AML-193 (cell line): ENCODE measurements at places on chromosomes 4 and X.

DNA sequence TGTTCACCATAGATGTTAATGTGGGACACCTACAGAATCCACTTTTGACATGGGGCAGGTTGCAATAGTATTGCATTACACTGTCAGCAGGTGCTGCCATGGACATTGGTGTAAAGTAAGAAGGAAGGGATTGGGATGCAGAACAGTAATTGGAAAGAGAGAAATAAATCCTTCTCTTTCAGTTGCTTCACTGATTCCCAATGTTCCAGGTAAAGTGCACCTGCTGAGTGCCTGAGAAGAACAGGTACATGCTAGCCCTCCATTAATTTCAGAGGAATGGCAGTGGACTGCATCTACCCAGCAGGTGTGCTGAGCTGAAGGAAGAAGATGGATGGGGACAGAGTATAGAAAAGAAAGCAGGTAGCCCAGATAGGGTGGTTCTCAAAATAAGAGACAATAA is 248.5 kb downstream of the TENM3 start:
- DNase-seq, result no peak

DNA sequence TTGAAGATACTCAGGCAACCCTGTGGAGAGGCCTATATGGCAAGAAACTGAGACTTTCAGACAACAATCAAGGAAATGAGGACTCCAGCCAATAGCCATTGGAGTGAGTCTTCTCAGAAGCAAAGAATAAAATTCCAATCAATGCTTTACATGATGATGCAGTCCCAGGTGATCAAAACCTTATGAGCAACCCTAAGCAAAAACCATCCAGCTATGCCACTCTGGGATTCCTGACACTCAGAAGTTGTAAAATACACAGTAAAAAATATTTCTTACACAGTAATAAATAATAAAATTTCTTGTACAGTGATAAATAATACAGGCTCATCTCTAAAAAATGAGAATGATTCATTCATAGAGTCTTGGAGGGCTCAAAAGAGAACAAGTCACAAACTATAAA is 150.6 kb downstream of the IL15 start:
- DNase-seq, result no peak

GRCh38 chrX:111257733-111258132 is 12.6 kb downstream of the CAPN6 start:
- DNase-seq, result no peak

GRCh38 chr4:2932951-2933565 is 30.1 kb downstream of the NOP14 start:
- peak; percentile 13 for DNase-seq

GRCh38 chr4:162791226-162791625 is 375.5 kb downstream of the NAF1 start:
- DNase-seq, result no peak

DNA sequence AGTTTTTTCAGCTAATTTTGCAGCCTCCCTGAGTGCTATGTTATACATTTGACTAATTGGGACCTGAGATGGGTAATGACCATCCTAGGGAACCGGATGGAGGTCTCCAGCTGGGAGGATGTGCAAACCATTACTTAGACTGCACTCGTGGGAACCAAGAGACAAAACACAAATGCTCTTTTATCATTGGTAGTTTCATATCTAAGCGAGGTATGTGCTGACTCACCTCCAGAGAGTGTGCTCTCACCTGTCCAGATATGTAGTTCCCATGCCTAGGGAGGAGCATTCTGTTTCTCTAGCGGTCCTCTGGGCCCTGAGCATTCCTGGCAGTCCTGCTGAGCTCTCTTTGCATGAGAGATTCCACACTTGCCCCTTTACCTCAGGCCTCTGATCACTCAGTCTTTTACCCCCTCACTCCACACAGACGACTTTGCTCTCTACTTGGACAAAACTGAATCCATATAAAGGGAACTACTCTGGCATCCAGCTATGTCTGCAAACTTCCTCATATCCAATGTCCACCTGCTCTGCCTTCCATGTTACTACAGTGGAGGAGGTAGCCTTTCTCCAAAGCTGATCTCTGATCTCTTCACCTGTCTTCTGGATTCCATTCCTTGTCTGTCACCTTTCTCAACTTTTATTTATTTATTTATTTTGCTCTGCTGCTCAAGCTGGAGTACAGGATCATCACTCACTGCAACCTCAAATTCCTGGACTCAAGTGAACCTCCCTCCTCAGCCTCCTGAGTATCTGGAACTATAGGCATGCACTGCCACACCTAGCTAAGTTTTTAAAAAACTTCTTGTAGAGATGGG is 88.4 kb downstream of the LRP2BP start:
- DNase-seq, result no peak

DNA sequence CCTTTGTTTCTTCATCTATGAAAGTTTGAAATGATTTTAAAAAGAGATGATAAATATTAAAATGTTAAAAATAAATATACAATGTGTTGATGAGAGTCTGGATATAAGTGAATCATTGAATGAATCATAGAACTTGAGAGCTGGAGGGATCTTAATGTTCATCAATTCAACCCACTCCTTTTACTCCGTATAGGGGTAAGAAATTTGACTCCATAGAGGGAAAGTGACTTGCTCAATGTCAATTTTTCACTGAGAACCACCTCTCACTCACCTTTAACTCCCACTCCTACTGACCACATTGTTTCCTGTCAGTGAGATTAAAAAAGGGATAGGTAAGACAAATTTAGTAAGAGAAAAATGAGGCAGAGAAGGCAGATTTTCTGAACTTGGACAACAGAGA is 557.2 kb upstream of the GRIA3 start:
- no peak for DNase-seq

- DNase-seq, result no peak
Observed at GRCh38 chr4:185839194-185839712, 27.3 kb upstream of the SORBS2 start.

GRCh38 chrX:123962006-123962467 is 531 bp downstream of the STAG2 start:
- DNase-seq, result peak; percentile 6

- no peak for DNase-seq
Observed at GRCh38 chr4:154234576-154234975, 257.0 kb downstream of the DCHS2 start.

DNA sequence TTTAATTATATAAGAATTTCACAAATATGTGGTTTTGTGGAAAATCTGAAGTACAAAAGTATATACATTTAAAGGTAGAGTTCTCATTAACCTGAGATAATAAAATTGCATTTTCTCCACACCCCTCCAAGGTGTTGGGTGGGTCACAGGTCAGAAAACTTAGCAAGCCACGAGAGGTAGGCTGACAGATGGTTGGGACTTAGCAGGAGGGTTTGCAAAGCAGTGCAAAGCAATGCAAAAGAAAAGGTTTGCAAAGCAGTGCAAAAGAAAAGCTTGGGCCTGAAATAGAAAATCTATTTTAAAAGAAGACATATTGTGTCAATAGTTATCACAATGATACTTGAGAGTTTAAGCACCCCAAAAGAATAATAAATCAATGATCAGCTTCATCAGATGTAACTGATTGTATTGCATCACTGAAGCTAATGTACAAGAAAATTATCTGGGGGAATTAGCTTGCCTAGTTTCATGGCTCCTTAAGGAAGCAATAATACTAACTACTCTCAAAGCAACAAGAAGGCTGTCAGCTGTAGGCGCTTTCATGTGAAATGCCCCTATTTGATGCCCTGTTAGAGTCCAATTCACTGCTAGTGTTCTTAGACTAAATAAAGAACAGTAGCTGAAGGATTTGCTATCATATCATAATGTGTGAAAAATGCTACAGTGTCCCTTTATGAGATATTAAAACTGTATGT is 319.5 kb downstream of the KCNIP4 start:
- DNase-seq, result no peak

- DNase-seq, result no peak
Observed at GRCh38 chrX:8668813-8669212, 63.1 kb downstream of the ANOS1 start.

DNA sequence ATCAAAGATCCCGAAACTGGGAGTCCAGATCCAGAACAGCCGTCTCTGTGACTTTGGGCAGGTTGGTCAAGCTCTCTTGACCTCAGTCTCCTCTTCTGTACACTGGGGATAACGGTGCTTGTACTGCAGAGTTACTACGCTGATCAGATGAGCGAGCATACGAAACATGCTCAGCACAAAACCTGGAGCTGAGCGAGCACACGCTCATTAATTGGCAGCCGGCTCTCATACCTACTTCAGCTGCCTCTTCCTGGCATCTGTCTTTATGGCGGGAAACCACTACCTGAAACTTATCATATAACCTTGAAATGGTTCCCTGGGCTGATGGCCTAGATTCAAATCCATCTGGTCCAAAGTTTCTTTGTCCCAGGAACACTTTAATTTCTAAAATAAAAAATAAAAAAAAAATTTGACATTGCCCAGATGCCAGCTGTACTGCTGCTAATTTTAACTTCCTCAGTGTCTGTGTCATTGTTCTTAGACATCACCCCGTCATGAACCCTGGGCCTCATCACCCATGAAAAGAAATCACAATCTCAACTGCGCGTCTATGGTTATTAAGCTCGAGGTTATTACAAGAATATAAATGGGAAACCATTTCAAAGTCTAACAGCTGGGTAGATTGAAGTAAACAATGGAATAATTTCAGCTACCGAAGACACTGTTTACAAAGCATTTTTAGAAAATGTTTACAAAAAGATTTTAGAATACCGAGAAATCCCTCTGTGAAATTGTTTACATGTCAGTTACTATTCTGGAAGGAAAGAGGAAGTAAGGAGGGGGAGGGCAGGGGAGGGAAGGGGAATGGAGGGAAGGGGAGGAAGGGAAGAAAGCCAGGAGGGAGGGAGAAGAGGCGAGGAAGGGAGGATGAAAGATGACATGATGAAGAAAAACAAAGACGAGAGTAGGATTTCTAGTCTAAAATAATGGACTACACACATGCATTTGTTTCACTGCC is 49.0 kb downstream of the CRMP1 start:
- no peak for DNase-seq

DNA sequence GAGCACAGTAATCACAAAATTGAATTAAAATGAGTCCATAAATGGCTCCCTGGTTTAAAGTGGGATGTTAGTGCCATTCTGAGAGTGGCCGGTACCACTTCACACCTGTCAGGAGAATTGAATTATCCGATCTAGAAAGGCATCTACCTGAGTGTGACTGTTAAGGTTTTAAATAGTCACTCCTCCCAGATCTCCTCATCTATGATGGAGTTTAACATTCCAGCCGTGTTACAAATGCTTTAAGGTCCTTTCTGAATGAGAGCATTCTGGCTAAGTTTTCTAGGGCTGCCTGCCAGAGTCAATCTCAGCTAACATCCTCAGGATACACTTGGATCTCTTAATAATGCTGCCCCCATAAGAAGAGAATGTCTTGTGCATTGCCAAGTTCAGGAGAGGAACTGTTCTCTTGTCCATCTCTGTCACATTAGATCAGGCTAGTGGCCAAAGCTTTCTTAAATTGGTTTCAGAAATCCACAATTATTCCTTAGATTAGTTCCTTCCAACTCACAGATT is 231.1 kb downstream of the SLC39A8 start:
- no peak for DNase-seq

DNA sequence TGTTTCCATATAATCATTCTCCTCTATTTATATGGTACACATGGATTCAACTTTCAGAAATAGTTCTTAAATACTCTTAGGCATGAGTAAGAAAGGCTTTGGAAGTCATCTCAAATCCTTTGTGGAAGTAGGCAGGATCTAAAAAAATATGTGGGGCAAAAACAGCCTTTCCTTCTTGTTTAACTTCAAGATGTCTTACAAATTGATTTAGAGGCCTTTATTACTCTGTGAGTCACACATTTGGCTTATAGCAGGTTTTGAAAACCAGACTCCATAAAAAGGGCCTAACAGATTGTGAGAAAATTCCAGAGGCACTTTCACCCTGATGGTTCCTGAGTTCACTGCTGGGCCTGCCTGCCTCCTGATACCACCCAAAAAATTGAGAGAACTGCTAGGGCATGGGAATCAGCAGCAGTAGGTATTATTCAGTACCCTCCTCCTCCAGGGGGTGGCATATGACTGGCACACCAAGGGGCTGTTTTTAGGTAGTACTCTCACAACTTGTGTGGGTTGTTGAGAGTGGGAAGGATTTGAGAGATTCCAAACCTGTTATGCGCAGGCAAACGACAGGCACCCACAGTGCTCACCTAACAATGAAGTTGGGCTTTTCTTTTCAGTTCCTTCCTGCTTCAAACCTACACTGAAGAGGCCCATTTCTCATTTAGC is 162.7 kb upstream of the MBNL3 start:
- DNase-seq, result no peak

DNA sequence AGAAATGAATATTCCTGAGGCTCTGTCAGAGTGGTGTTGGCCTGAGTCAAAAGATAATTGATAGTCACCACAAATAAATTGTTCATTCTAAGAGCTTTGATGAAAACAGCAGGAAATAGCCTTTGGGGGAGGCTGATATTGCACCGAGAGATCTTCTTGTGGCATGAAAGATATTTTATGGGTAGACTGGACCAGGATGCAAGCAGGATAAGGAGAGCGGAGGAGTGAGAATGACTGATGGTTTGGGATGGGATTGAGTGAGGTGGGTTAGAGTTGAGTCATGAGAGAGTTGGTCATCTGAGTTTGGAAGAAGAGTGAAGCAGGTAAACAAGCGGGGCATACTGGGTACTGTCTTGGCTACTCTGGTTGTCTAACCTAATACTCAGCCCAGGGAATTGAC is 88.7 kb downstream of the REPS2 start:
- no peak for DNase-seq

- peak; percentile 53 for DNase-seq
Observed at GRCh38 chrX:148133105-148133725, 152.1 kb downstream of the FMR1NB start.

DNA sequence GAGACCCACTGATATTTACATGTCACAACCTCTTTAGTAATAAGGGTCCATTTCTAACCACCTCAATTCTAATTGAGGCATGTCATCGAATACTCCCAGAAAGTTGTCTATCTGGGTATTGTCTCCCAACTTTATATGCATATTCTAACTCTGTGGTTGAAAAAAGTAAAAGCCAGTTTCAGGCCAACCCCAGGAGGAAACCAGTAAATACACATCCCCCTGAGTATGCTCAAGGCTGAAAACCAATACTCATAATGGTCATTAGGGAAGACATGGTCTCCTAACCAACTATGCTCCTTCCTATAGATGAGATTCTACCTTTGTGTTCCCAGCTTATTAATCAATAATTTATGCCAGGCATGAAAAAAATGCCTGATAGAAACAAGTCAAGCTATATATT is 96.6 kb downstream of the SH3KBP1 start:
- no peak for DNase-seq

- no peak for DNase-seq
Observed at GRCh38 chr4:4762909-4763821, 96.3 kb upstream of the MSX1 start.

- DNase-seq, result no peak
Observed at GRCh38 chr4:9769321-9769720, 12.1 kb upstream of the DRD5 start.

GRCh38 chr4:112357453-112357852 is 60.3 kb downstream of the ALPK1 start:
- no peak for DNase-seq

GRCh38 chrX:54419559-54420302 is 20.5 kb upstream of the TSR2 start:
- DNase-seq, result no peak

GRCh38 chrX:134388161-134389109 is 71.5 kb upstream of the HPRT1 start:
- DNase-seq, result peak; percentile 76
